ENCODE measurements at places on chromosomes 16 and 17.

GRCh38 chr17:33858121-33858520 is 397.0 kb upstream of the CCL2 start:
- no peak for DNase-seq

GRCh38 chr17:50637829-50638605 is 3.3 kb downstream of the ABCC3 start:
- no peak for DNase-seq

- DNase-seq: peak; percentile 23
These were observed 527 bp downstream of the EIF5A start for GRCh38 chr17:7307686-7308624.

- DNase-seq: no peak
These were observed 43.0 kb downstream of the GAN start for GRCh38 chr16:81357711-81358260.

GRCh38 chr16:67194260-67194659 is 2.3 kb downstream of the E2F4 start:
- DNase-seq: no peak

GRCh38 chr17:57373756-57374155 is 117.4 kb downstream of the MSI2 start:
- no peak for DNase-seq

DNA sequence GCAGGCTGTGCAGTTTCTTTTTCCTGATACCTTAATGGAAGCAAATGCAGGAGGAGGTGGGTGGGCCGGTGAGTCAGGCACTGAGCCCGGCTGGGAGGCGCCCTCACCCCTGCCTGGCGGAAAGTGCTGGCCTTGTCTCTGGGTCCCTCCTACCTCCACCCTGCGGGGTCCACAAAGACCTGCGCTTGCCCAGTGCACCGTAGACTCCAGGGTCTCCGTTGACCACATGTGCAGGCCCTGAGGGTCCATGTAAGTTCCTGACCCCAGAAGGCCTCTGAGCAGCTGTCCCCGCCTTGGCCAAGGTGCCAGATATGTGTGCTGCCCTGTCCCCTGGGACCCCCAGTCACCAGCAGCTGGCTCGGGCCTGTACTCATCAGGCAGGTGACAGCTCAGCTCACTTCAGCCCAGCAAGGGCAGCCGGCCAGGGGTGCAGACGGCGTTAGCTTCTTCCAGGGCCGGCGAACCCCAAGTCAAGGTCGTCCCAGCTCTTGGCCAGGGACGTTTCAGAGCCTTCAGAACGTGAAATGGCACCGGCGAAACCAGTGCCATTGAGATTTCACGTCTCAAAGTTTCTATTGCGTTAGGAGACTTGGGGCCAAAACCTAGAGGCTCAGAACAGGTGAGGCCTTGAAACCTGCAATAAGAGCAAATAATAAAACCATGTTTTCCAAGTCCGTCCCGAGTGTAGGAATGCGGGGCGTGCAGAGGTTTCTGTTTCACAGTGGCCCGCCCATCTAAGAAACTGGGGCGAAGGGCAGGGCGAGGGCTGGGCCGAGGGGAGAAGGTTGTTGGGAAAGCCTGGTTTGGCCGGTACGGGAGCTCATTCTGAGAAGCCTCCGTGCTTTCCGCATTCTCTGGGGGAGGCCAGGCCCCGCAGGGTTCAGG is 12.1 kb downstream of the METRNL start:
- no peak for DNase-seq

GRCh38 chr16:15857724-15858560 is 1.1 kb upstream of the MYH11 start:
- DNase-seq: no peak

GRCh38 chr16:53744449-53744848 is 40.5 kb downstream of the FTO start:
- DNase-seq: peak; percentile 5

GRCh38 chr17:21358682-21359482 is 17.3 kb upstream of the KCNJ12 start:
- DNase-seq: no peak

GRCh38 chr17:13864521-13864920 is 204.8 kb upstream of the COX10 start:
- DNase-seq: peak; percentile 67
